ENCODE measurements at places on chromosomes 11 and 22. TPM values are rescaled to one million over a fixed set of nuclear protein-coding genes. Genes with fewer than 3 reads are reported as not detected.
A peak's percentile ranks its signal among the peaks of the same experiment; 100 is the strongest.

DNA sequence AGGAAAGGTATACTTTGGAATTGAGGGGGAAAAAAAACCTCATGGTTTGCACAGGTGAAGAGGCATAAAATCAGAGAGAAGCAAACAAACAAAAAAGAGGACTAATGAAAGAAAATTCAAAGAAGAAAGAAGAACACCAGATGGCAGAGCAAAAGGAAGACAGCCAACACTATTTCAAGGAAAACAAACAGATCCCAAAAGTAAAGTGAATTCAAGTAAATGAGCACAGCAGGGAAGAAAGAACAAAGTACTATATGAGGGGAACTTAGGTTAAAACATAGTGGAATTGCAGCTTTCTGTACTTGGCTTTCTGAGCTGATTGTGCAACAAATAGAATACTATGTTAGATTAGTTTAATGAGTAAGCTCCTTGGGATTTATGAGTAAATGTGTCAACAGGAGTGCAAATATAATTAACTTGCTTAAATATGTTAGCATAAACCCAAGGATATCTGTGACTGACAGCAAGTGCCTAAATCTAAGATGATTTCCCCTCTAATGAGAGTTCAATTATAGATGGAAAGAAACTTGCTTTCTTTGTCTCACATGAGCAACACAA is 404.6 kb upstream of the CNTN5 start:
- no peaks in the 10 kb centered on the region for H3K27me3 ChIP-seq
- H3K27ac ChIP-seq, result no peak overlapping the region
- no peaks in the 10 kb centered on the region for H3K36me3 ChIP-seq
- no peak for DNase-seq

- peak; percentile 98 for DNase-seq
- H3K27me3 ChIP-seq, result no peaks in the 10 kb centered on the region
- no peak overlapping the region for H3K4me3 ChIP-seq
- peaks cover 19% of the 10 kb centered on the region for H3K36me3 ChIP-seq
- H3K27ac ChIP-seq, result peak overlapping the region; percentile 94
- H3K4me1 ChIP-seq, result peaks cover 60% of the 10 kb centered on the region
Measured at GRCh38 chr22:39428597-39429071, 28.2 kb upstream of the MGAT3 start.

DNA sequence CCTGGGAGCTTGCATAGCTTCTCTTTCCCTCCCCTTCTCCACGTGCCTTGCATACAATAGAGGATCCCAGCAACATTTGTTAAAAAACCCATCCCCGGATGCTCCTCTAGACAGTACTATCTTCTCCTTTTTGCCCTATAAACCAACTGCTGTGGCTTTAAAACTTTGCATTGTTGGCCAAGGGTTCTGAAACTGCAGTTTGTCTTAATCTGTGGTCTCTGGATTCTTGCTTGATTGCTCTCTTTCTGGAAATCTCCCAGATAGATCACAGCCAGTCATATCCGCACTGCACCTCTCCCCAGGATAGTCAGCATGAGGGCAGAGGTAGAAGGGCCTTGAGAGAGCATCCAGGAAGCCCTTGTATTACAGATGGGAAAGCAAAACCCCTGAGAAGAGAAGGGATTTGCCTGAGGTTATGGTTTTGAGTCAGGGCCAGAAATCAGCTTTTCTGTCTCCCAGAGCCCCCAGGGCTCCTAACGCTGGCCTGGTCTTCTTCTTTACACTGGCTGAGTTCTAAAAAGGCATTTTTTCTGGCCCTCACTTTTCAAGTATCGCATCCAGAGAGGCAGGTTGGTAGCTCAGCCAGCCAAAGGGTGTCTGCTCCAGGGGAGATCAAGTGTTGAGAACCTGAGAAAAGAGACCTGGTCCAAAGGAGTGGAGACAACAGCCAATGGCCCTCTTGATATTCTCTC is 70.6 kb downstream of the ADM start:
- H3K4me3 ChIP-seq, result no peak overlapping the region
- H3K36me3 ChIP-seq, result no peaks in the 10 kb centered on the region

- no peak overlapping the region for H3K4me3 ChIP-seq
- no peak overlapping the region for H3K27ac ChIP-seq
- peaks cover 38% of the 10 kb centered on the region for H3K4me1 ChIP-seq
- H3K27me3 ChIP-seq, result no peaks in the 10 kb centered on the region
- H3K36me3 ChIP-seq, result peaks cover 1% of the 10 kb centered on the region
Measured at GRCh38 chr11:128696941-128697340, 3.1 kb downstream of the FLI1 start.

GRCh38 chr11:60718524-60719316 is 5.8 kb upstream of the MS4A18 start:
- no peak overlapping the region for H3K27ac ChIP-seq
- H3K36me3 ChIP-seq, result no peaks in the 10 kb centered on the region
- no peaks in the 10 kb centered on the region for H3K4me1 ChIP-seq
- H3K27me3 ChIP-seq, result peaks cover 11% of the 10 kb centered on the region
- no peak overlapping the region for H3K4me3 ChIP-seq

DNA sequence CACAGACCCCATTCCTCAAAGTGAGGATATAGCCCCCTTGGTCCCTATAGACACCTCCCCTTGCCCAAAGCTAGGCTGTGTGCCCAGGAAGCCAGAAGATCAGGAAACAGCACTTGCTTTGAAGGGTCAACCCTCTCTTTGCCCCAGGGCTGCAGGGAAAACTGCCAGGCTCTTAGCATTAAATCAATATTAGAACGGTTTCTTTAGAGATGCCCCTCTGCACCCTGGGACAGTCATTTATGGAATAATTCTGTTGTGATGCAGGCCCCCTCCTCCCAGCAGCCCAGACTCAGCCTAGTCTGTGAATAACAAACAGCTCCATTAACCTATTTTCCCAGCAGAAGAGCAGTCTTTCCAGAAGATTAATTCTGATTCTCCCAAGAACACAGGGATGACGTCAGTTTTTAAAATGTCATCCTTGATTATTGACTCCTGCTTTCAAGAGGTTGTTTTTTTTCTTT is 11.6 kb upstream of the CAPN5 start:
- no peaks in the 10 kb centered on the region for H3K36me3 ChIP-seq
- H3K27me3 ChIP-seq, result peaks cover 29% of the 10 kb centered on the region
- H3K4me1 ChIP-seq, result peaks cover 1% of the 10 kb centered on the region

DNA sequence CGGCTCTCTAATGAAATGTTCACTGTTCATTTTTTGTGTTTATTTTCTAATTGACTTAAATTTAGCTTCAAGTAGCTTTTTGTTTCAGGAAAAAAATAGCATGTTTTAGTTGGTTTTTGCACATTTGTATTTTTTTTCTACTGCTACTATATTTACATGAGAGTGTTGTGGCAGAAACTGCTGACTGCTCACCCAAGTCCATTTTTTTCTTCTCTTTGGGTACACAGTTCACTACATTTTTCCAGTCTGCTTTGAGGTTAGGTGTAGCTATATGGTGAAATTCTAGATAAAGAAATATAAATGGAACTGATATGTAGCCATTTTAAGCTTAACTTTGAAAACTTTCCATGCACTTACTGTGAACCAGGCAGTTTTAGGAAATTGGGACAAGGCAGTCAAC is 216.7 kb upstream of the C11orf87 start:
- H3K27ac ChIP-seq, result no peak overlapping the region
- no peaks in the 10 kb centered on the region for H3K4me1 ChIP-seq
- H3K36me3 ChIP-seq, result no peaks in the 10 kb centered on the region
- no peak for DNase-seq

GRCh38 chr11:24896118-24896835 is 399.4 kb downstream of the LUZP2 start:
- no peak overlapping the region for H3K27ac ChIP-seq
- H3K4me3 ChIP-seq, result no peak overlapping the region
- H3K36me3 ChIP-seq, result peaks cover 3% of the 10 kb centered on the region
- no peak for DNase-seq
- no peaks in the 10 kb centered on the region for H3K27me3 ChIP-seq

The KCTD17 gene
- total RNA-seq, result 35.8 TPM

The DRD4 gene
- 1.7 TPM for total RNA-seq

The CTSW gene
- total RNA-seq, result not detected

The ZNF202 gene
- total RNA-seq, result 11.2 TPM

The OR51B2 gene
- not detected for total RNA-seq

The GLB1L3 gene
- total RNA-seq, result not detected

Data from osteocyte (in vitro differentiated cells).